Skin of body (tissue), 3 donors: ENCODE measurements at places on chromosomes 5 and 9.

GRCh38 chr5:172144931-172145869, 42.8 kb downstream of the STK10 start:
- no peak for DNase-seq

DNA sequence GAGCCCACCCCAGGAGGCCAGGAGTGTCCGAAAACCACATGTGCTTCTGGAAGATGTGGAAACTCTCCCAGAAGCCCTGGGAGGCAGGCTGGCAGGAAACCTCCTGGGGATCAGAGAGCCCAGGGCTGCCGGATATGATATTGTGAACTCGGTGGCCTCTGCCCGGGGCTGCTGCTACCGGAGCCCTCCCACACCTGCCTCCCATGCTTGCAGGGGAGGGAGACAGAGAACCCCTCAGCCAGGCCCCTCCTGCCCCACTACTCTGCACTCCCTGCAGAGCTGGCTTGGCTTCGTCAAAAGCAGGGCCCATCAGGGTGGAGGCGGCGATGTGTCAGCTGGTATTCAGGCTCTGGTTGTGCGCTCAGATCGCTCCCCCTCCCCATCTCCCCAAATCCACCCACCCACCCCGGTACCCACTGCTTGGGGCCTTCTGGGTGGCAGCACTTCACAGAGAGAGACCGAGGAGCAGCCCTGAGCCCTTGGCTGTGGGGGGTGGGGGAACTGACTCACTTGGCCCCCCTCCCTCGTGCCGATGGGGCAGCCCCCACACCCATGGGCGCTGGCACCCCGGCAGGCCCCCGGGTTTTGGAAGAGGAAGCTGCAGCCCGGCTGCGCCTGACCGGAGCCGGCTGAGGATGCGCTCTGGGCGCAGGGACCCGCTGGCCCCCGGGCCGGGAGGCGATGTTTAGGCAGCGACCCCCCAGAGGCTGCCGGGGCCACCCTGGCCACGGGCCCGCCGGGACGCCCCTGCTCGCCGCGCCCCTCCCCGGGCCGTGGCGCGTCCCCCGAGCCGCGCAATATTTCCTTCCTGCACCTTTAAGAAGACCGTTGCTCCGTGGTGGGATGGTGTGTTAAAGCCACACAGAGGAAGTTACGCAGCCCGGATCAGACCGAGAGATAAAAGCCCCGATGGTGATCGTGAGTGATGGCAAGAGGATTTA, 786 bp upstream of the NTNG2 start:
- peak; percentile 13 for DNase-seq

GRCh38 chr5:150335778-150336177, 21.7 kb upstream of the TCOF1 start:
- DNase-seq = no peak

DNA sequence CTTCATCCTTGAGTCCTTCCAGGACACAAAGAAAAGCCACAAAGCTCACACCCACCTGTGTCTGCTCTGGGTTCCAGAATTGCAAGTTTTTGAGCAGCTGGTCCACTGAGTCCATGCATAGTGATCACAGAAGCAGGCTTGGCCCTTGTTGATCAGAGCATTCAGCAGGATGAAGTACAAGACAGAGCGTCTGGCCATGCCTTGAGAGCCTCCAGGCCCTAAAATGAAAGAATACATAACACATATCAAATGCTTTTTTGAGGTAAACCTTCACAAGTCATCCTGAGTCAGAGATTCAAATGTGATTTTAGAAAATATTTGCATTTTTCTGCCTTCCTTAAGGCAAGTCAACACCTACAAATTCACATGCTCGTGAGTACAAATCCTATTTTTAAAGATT, 10.3 kb downstream of the C6 start:
- DNase-seq = no peak

DNA sequence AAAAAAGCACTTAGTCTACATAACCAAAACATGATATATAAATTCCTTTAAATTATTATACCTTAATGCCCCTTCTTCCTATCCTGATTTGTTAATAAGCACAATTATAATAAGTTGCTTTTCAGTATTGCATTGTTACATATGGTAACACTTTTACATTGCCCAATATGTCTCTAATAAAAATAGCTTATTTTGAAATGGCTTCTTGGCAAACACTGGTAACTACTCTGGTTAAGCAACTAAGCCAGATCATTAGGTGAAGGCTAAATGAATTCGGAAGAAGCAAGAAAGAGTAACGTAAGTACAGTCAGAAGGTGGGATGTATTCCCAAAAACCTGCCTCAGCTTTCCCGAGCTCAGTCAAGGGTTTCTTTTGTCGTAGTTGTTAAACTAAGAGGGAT, 85.3 kb downstream of the TTC39B start:
- no peak for DNase-seq

DNA sequence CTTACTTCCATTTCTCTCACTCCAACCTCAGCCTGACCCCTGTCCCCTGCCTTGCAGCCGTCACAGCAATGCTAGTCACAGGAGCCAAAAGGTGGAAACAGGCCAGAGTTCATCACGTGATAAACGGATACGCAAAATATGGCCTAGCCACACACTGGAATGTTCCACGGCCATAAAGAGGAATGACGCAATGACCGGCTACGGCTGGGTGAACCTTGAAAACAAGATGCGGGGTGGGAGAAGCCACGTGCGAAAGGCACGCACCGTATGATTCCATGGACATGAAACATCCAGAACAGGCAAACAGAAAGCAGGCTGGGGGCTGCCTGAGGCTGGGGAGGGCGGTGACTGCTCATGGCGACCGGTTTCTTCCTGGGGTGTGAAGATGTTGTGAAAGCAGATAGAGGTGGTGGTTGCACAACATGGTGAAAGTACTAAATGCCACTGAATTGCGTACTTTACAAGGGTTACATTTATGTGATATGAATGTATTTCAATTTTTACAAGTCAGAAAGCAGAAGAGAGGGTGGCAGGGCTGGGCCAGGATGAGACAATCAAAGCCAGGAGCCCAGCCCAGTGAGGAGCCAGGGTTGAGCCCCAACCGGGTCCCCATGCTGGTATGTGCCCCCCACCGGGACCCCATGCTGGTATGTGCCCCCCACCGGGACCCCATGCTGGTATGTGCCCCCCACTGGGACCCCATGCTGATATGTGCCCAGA, 117.8 kb upstream of the SARDH start:
- DNase-seq = no peak

DNA sequence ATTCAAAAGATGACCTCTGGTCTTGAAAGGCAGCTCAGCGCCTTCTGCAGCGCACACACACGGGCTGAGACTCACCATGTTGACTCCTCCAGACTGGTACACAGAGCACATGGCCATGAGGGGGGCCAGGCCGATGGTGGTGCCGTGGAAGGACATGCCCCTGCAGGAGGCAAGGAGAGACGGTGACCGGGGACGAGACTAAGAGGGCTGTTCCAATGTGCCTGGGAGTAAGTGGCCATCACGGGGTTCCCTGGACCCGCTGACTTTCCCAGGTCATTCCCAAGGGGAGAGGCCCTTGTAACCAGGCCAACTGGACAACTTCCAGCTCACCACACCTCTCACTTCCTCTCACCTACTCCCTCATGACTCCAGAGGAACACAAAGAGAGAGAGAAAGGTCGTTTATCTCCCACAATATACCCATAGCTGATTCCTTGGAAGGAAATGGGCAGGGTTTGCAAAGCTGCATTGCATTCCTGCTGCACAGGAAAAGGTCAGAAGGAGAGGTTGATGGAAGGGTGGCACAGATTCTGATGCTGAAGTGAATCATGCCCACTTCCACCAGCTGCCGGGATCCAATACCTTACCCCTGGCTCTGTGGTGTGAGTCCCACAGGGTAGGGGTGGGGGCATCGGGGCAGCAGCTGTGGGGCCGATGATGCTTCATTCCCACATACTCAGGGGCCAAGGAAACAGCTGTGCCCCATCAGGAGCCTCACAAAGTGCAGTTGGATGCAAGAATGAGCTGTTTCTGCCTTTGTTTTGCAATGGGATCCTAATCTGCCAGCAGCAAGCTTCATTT, 47.2 kb downstream of the NIPAL4 start:
- DNase-seq = no peak

DNA sequence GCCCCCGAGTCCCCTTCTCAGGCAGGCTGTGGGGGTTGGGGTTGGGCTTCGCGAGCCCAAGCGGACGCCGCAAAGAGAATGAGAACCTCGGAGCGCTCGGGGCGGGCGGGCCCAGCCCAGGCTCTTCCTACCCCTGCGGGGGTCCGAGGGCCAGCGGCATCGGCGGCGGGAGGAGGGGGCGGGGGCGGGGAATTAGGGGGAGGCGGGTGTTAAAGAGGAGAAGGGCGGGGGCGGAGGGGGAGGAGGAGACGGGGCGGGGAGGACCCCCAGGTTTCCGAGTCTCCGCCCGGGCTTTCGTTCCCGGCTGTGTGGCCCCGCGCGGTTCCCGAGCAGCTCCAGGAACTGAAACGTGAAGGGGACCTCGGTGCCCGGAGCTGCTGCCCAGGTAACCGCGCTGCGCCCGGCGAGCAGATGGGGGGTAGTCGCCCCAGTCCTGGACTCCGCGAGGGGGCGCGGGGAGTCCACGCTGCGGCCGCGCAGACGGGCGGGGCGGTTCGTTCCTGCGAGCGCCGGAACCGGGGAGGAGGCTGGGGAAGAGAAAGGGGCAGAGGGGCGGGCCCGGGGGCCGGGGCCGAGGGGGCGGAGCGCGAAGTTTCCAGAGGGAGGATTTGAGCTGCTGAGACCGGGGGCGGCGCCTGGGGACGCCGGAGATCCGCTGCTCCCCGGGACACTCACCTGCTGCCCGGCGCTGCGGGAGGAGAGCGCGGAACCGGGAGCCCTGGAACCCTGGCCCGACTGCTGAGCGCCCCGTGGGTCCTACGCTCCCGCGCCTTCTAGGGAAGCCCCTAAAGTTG, 38.4 kb upstream of the PLEKHG4B start:
- DNase-seq = no peak

- peak; percentile 16 for DNase-seq
Measured at GRCh38 chr5:149526845-149527590, 24.2 kb downstream of the CSNK1A1 start.

- no peak for DNase-seq
Measured at GRCh38 chr5:149586708-149587318, 5.5 kb downstream of the ARHGEF37 start.

DNA sequence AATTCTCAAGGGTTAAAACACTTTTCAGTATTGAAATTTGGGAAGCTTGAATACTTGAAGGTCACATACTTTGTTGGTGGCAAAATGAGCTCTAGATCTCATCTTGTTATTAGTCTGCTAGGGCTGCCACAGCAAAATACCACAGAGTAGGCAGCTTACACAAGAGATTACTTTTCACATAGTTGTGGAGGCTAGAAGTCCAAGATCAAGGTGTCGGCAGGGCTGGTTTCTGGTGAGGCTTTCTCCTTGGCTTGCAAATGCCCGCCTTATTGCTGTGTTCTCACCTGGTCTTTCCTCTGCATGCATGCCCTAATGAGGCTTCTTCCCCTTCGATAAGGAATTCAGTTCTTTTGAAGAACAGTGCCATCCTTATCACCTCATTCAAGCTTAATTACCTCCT, 270.8 kb upstream of the ANKRD55 start:
- DNase-seq = no peak

DNA sequence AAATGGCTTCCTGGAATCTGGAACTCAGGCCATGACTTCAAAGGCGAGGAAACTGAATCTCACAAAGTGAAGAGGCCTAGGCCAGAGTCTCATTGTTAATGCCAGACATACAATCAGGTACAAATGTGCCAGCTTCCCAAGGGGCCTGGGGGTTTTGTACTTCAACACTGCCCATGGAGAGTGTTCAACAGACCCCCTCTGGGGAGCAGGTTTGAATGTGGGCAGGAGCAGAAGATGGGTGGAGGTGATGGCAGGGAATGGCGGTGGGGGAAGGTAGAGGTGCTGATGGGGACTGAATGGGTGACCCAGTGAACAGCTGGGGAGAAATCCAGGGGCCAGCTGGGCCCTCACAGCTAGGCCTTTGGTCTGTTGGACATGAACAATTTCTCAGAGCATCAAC, 12.0 kb downstream of the FOXI1 start:
- DNase-seq = no peak

DNA sequence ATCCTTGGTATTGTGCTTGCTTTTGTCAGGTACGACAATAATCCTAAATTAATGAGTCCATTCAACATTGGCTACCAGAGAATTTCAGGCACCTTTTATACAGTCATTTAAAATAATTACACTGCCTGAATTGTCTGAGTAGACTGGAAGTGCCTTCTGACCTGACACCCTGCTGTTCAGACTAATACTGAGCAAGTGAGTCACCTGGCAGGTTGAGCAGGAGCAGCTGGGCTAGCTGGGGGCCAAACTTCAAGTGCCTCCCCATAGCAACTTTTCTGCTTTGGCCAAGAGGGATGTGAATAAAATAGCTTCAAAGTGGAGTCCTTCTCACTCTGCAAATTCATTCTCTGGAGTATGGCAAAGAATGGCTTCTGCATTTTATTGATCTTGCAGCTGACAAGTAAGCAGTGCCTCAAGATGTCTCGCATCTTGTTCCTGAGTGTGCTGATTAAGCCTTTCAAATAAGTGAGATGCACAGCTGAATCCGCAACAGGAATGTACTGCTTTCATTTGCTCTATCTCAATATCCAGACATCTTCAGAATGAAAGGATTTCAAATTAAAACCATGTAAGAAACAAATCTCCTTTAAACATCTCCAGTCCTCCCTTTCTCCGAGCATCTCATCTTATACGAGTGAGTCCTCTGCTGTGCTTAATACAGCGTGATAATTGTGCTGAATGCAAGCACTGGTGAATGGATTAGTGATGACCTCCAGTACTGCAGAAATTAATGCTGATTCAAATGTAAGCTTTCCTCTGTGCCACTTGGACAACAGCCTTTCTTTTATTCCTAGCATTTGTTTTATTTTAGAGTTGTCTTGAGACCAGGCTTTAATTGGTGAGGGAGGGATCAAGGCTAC, 271.2 kb downstream of the EDIL3 start:
- DNase-seq = no peak

DNA sequence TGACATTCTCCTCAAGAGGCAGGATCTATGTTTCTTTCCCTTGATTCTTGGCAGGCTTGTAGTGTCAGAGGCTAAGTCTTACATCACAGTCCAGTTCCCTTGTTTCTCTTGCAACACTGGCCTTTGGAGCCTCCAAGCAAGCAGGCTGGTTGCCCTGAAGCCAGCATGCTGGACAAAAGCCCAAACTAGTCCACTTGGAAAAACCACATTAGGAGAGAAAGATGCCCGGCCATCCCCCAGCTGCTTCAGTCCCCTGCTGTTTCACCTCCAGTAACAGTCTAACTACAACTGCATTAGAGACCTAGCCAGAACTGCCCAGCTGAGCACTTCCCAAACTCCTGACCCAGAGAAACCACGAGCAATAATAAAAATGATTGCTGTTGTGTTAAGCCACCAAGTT, 87.6 kb downstream of the ADAMTS6 start:
- DNase-seq = no peak
